Naive thymus-derived CD8-positive, alpha-beta T cell (primary cell): ENCODE measurements at places on chromosomes 4 and X.

DNA sequence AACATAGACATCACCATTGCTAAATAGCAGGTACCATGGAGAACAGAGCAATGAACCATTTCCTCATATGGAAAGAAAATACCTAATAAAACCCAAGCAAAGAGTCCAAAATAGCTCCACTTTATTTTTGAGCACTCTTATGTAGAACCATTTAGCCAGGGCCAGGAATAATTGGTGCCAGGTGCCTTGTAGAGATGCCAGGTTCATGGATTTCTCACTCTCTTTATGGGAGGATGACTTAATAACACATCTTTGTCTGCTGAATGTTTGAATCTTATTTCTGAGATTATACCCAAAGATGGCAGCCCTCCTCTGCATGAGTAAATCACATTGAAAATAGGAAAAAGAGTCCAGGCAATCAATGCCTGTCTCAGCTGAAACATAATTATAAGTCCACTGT is 212.3 kb upstream of the SFRP2 start:
- no peak for DNase-seq

GRCh38 chr4:105281124-105281415 is 134.4 kb downstream of the TET2 start:
- DNase-seq: no peak

GRCh38 chr4:70681704-70682103 is 6.6 kb upstream of the UTP3 start:
- no peak for DNase-seq

GRCh38 chr4:6961496-6962210 is 52.0 kb downstream of the TBC1D14 start:
- DNase-seq: no peak

- no peak for DNase-seq
Measured at GRCh38 chr4:180953572-180953971, 1289.6 kb upstream of the TENM3 start.

DNA sequence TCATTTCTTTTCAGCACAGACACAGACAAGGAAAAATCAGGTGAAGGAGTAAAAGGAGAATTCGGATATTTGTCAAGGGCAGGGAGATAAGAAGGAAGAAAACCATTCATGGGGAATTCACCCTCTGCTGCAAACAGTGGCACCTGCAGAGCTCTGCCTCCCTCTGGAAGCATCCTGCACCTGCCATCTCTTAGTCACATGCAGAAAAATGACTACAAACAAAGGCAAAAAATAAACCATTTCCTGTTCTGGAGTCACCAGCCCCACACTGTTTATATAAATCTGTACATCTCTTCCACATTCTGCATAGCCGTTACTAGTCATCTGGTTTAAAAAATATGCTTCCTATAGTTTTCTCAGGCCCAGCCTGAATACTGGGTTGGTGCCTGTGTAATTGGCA is 205.3 kb downstream of the ARAP2 start:
- no peak for DNase-seq
